ENCODE measurements at places on chromosomes 12 and 14.

DNA sequence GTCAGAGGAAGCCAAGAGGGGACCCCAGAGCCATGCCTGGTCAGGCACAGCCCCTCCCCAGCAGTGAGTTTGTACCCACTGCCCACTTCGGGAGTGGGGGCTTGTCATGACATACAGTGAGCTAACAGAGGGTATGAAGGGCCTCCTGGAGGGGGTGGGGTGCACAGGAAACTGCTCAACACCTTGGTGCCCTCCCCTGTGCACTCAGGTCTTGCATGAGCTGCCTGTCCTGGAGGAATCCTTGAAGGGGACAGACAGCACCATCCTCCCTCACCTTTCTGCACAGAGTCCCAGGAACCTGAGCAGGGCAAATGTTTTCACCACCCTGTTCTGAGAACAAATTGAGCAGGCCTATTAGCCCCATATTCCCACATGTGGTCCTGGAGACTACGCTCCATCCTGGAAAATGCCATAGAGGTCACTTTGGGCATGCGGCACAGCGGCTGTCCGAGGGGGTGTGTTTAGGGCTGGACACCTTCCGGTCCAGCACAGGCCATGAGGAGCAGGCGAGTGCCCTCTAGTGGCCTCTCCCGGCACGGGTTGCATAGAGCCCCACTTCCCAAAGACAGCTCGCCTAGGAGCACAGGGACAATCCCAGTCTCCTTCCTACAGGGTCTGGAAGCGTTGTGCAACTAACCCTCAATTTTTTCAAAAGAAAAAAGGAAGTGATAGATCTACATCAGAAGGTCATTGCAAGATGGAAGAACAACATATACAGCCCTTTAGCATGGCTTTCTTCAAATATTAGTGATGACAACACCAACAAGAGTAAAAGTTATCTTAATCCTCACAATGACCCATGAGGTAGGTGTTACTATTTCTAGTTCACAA is 31.9 kb upstream of the ZFP36L1 start:
- no peak for DNase-seq

- no peak for DNase-seq
Observed at GRCh38 chr12:68482660-68483059, 128.0 kb upstream of the RAP1B start.

DNA sequence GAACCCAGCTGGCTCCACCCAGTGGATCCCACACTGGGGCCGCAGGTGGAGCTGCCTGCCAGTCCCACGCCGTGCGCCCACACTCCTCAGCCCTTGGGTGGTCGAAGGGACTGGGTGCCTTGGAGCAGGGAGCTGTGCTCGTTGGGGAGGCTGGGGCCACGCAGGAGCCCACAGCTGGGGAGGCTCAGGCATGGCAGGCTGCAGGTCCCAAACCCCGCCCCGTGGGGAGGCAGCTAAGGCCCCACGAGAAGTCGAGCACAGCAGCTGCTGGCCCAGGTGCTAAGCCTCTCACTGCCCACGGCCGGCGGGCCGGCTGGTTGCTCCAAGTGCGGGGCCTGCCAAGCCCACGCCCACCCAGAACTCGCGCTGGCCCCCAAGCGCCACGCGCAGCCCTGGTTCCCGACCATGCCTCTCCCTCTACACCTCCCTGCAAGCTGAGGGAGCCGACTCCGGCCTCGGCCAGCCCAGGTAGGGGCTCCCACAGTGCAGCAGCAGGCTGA is 56.2 kb downstream of the ANO2 start:
- no peak for DNase-seq

DNA sequence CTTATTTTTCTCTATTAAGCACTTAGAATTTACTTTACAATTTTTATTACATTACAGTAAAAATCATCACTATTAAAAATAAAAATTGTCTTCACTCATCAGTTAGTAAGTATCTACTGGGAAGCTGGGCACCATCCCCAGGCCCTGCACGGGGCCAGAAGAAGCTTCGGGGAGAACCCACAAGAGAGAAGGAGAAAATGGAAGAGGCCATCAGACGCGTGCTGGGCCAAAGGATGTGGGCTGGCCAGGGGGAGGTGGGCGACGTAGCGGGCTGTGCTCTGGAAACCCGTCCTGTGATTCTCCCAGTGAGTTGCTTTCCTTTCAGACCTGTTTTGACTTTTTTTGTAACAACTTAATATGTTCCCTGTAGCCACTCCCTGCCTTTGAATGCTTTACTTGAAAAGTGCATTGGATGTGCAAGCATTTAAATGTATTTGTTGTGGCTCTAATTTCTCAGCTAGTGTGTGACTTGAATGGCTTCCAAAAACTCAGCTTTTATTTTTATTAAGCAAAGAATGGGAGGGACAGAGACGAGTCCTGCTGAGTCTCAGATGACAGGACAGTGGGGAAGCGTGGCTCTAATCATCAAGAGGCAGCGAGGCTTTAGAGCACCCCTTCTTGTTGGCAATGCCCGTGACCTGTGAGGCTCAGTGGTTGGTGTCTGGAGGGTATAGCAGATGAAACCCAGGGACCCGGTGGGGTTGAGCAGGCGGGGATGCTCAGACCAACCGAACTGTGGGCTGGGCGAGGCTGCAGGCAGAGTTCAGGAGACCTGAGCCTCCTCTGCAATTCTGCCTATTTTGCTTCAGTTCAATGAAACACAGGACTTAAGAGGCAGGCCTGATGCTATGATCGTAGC is 38.8 kb downstream of the SYNE3 start:
- DNase-seq, result no peak

GRCh38 chr12:1843641-1844005 is 23.3 kb downstream of the LRTM2 start:
- DNase-seq, result no peak

DNA sequence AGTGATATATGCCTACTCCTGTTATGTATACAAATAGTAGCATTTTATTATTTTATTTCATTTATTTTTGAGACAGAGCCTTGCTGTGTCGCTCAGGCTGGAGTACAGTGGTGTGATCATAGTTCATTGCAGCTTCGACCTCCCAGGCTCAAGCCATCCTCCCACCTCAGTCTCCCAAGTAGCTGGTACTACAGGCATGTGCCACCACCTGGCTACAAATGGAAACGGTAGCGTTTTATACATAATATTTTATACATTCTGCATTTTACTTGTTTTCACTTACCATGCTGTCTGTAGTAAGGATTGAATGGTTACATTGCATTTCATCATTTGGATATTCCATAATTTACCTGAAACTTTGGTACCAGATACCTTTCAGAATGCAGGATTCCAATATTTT is 14.1 kb downstream of the C1R start:
- DNase-seq, result no peak

DNA sequence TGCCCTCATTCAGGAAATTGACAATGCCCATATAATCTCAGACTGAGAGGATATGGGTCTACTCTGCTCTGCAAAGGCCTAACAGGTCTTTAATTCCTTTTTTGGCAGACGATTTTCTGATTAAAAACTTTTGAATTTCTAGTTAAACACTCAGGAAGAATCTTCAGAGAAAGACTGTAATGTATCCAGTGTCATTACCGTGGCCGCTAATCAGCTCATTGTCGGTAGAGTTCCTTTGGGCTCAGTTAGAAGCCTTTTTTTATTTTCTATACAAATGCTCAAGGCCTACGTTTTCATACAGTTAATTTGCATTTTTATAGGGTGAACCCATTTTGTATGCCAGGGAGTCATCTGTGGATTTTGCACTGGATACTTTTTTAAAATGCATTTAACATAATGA is 549.9 kb downstream of the RPS29 start:
- no peak for DNase-seq

DNA sequence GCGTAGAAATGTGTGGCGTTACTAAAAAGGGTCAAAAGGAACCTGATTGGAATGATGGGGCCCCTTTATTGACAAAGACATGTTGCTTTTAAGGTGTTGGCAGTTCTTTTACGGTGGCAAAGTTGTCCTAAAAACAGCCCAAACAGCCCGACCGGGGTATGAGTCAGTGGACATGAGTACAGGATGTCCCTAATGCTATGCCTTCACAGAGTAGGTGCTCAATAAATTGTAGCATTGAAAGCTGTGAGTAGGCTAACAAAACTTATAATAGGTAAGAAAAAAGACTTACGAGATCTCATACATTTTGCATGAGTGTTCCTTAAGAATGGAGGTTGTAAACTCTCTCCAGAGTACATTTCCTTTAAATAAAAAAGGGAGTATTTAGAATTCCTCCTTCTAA is 2.6 kb downstream of the ELK3 start:
- no peak for DNase-seq

DNA sequence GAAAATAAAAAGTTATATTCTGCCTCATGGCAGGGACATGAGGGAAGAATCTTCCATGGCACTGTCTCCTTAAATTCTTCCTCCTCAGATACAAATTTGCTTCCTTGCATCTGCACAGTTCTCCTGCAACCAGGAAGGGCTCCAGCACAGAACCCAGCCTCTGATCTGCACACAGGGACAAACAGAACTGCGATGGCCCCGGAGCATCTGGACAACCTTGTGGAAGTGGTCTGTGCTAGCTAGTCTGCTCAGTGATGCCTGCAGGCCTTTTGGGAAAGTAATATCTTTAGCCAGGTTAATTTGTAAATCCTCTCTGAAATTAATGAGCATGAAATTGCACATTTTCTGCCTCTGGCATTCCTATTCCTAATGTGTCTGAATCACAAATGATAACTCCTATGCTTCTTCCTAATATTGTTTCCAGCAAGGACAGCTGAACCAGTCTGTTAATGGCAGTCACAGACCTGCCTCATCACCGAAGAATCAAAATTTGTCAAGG is 74.8 kb downstream of the GRIP1 start:
- DNase-seq, result no peak

Data from D721Med (cell line).